Osteoblast (primary cell): ENCODE measurements at places on chromosomes 4 and X. TPM values are rescaled to one million over a fixed set of nuclear protein-coding genes. Genes with fewer than 3 reads are reported as not detected.

DNA sequence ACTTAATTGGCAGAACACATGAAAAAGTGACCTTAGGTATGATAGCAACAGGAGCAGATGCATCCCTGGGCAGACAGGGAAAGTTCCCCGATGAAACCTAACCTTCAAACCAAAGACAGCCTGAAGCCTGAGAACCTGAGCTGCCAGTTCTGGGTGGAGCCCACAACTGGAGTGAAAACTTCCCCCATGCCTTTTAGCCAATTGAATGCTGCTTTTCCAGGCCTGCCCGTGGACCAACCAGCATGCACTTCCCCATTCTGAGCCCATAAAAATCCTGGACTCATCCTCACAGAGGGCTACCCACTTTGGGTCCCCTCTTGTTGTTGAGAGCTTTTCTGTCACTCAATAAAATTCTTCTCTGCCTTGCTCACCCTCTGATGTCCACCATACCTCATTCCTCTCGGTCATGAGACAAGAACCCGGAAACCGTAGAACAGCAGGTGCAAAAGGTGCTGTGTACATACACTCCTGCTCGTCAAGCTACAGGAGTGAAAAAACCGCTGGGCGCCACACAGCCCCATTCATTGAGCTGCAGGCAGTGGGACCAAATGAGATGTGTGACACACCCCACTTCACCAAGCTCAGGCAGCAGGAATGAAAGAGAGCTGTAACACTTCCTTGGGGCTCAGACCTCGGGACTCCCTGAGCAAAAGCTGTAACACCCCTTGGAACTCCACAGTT lies 13.9 kb upstream of the SLC7A11 start:
- no peak for DNase-seq
- H3K4me1 ChIP-seq, result peaks cover 18% of the 10 kb centered on the region
- no peak overlapping the region for H3K4me3 ChIP-seq

DNA sequence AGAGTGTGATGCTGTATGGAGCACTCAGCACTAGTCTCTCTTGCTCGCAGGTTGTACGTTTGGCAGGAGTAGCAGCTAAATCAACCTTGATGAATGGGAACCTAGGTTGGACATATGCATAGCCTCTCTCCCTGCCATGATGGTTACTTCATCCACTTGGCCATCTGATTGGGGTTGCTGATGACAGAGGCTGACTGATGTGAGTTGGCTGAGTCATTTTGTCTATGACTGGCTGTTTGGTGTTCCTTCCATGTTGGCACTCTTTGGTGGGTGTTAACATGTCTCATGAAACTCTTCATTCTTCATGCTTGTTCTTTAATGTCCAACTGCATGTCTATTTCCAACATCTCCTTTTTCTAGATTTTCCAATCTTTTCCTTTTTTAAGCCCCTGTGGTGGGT lies 31.6 kb upstream of the SPARCL1 start:
- H3K4me3 ChIP-seq, result no peak overlapping the region
- no peaks in the 10 kb centered on the region for H3K27me3 ChIP-seq
- H3K27ac ChIP-seq, result no peak overlapping the region
- H3K4me1 ChIP-seq, result peaks cover 4% of the 10 kb centered on the region
- DNase-seq, result no peak

- H3K4me1 ChIP-seq, result peaks cover 25% of the 10 kb centered on the region
- no peak overlapping the region for H3K27ac ChIP-seq
- no peak overlapping the region for H3K4me3 ChIP-seq
- DNase-seq, result no peak
Observed at GRCh38 chrX:134684956-134685355, 26.7 kb upstream of the PLAC1 start.

Gene CT47B1
- total RNA-seq, result not detected in 2 replicates

Gene CPZ
- 21.2 and 44.5 TPM in 2 replicates for total RNA-seq

Gene NLGN3
- 0.29 and 0.36 TPM in 2 replicates for total RNA-seq
